ENCODE measurements at places on chromosomes 11 and 22.

DNA sequence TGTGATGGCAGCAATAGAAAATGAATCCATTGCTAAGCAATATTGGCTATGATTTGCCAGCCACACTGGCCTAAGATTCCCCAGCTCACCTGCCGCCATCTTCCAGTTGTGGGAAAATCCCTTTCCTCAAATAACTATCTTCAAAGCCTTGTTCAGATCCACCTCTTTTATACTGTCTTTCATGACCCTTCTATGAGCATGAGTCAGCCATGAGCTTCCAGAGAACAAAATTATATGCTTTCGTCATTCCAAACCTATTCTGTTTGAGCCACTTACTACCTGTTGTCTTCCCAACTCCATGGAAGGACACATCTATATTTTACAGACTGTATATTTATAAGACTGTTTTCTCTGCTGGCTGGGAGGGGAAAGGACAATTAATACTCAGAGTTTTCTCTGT, 25.0 kb upstream of the PRSS23 start:
- no peak for DNase-seq

DNA sequence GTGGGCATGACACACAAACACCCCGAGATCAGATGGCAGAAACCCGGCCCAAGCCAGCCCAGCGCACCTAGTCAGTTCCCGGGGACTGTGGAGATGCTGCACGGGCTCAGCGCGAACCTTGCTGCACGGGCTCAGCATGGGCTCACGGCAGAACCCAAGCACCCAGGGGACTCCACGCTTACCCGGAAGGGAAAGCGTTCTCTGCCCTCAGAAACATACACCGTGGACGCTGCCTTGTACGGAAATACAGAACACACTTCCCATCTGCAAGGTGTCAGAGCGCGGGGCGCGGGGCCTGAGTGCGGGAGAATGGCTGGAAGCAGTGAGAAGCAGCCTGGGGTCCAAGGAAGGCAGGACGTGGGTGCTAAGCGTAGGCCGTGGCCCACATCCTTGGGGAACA, 319.9 kb downstream of the NTM start:
- DNase-seq = no peak

GRCh38 chr11:118343981-118344515, at the start of gene CD3G:
CD3G (plus strand) TSS chr11:118344344; CDS start chr11:118344424, 80 bp downstream.
- DNase-seq = no peak

- no peak for DNase-seq
Observed at GRCh38 chr11:72635933-72636332, 38.3 kb downstream of the PDE2A start.

DNA sequence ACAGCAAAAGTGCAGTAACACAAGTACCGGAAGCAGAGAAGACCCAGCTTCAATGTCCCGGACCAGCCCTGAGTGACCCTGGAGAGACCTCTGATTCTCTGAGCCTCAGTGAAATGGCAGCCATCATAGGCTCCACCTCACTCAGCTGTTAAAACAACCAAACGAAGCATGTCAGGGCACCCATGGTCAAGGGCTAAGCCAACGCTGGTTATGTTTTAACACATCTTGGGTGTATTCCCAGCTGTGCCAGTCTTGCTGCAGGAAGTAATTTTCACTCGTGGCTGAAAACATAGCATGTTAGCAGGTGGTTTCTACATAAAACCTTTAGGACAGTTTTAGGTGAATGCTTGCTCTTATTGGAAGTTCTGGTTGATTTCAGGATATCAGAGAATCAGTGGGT, 30.9 kb downstream of the LMO2 start:
- peak; percentile 74 for DNase-seq

GRCh38 chr22:46953968-46954765, 191.7 kb downstream of the TBC1D22A start:
- DNase-seq = no peak

DNA sequence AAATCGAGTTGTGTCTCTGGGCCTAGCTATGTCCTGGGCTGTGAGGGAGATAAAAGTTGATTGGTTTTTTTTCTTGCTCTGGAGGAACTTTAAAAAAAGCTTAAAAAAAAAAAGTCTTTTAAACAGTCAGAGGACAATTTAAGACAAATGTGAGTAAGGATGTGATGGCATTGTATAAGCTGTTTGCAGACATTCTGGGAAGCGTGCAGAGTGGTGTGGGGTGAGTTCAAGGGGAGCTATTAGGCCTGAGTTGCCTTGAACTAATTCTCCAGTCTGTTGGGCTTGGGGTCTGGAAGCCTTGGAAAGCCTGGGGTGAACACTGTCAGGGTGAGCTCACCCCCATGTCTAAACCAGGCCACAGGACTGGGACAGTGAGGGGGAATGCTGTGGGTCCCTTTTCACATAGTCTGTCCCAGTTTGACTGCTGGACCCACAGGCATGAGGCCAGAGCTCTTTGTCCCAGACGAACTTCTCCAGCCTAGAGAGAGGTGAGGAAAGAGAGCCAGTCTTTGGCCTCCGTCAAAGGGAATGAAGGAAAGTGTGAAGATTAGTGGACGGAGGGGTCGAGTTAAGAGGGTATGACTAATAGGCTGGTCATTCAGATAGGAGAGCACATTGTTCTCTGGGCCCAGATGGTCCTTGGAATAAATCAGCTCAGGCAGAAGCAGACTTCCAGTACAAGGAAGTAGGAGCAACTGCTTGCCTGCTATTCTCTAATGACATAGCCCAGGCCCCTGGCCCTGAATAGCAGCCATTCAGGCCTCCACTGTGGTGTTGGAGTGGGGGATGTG, 76.4 kb upstream of the NNMT start:
- DNase-seq = peak; percentile 2

GRCh38 chr11:34416766-34417165, 22.0 kb upstream of the CAT start:
- DNase-seq = no peak

- DNase-seq = no peak
Observed at GRCh38 chr11:45216901-45217300, 69.2 kb downstream of the SYT13 start.

DNA sequence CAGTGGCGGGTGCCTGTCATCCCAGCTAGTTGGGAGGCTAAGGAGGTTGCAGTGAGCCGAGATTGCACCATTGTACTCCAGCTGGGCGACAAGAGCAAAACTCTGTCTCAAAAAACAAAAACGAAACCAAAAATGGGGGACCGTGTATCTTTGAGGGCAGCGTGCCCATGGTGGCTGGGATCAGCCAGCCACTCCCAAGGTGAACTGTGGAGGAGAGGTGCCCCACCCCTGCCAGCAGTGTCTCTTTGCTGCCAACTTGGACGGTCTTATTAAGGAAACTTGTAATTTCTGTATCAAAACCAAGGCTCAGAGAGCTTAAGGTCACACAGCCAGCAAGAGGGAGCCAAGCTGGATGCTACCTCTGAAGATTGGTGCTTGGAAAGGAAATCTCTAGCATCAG, 147.7 kb downstream of the CACNA1I start:
- DNase-seq = no peak

GRCh38 chr11:65861533-65862183, 1.4 kb downstream of the MUS81 start:
- DNase-seq = no peak

- DNase-seq = no peak
Observed at GRCh38 chr11:76824980-76825725, 35.6 kb upstream of the ACER3 start.

- no peak for DNase-seq
Observed at GRCh38 chr22:40401981-40402406, 31.6 kb downstream of the SGSM3 start.

All from ACHN (cell line).